ENCODE measurements at places on chromosomes 16 and 17. TPM values are rescaled to one million over a fixed set of nuclear protein-coding genes. Genes with fewer than 3 reads are reported as not detected.

MGAT5B gene
- total RNA-seq = 0.08 TPM

CD300LB gene
- not detected for total RNA-seq

CCDC200 gene
- not detected for total RNA-seq

TIGD7 gene
- total RNA-seq = 9.7 TPM

TSPAN10 gene
- 0.30 TPM for total RNA-seq

ITGAL gene
- 2.4 TPM for total RNA-seq

SLC5A11 gene
- total RNA-seq = 0.14 TPM

REXO5 gene
- total RNA-seq = 5.9 TPM

SPNS2 gene
- 11.2 TPM for total RNA-seq
